Activated CD4-positive, alpha-beta T cell treated with anti-CD3 and anti-CD28 coated beads for 24 hours (primary cell): ENCODE measurements at places on chromosomes 11 and 22.

DNA sequence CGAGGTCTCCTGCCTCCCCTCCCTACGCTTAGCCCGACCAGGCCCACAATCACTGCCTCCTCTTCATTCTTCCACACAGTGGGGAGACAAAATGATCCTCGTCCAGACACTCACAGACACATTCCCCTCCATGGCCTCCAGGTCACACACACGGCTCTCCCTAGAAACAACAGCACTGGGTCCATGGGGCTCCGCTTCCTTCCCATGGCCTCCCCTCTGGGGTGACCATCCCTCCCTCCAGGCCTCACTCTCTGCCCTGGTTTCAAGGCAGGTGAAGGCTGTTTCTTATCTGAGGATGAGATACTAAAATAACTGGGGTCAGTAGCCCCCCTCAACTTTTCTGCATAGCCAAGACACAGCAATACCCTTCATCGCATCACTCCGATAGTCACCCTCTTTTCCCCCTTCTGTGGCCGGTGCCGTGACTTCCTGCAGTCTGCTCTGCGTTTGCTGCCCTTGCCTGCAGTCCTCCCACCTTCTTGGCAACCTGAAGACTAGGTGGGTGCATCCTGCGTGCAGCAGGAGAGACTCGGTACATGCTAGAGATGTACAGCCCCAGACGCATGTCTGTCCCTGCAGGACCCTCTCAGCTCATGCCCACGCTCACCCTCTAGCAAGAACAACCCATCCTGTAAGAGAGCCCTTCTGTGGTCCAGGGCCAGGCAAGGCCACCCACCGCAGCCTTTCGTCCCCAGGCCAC, 55.8 kb downstream of the CD6 start:
- no peak for DNase-seq

DNA sequence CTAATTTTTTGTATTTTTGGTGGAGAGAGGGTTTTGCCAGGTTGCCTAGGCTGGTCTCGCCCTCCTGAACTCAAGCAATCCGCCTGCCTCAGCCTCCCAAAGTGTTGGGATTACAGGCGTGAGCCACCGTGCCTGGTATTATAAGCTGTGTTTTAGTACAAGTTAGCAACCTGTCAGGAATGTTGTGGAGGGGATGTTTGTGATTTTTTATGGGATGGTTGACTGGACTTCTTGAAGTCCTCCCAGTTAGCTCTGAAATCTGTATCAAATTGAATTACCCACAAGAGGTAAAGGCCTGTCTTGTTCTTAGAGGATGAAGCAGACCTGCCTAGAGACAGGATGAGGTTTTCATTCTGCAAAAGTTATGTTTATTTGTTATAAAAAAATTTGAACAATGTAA, 34.1 kb upstream of the IL18BP start:
- DNase-seq = no peak

DNA sequence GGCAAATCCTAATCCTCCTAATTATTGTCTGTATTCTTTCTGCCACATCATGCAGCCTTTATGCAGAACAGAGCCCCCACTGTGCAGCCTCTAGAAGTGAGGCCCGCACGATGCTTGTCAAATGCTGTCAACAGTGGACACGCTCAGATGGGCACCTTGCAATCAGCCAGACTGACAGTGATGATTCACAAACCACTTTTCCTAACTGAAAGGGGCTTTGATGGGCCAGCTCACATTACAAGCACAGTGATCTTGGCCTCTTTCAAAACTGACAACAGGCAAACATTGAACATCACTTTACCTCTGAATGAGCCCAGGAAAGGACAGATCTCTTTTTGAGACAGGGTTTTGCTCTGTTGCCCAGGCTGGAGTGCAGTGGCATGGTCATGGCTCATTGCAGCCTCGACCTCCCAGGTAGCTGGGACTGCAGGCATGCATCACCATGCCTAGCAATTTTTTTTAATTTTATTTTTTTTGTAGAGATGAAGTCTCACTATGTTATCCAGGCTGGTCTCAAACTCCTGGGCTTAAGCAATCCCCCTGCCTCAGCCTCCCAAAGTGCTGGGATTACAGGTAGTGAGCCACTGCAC, 18.0 kb upstream of the E2F8 start:
- no peak for DNase-seq

- DNase-seq = no peak
These were observed 65.3 kb upstream of the ADORA2A start for GRCh38 chr22:24361976-24362646.

- no peak for DNase-seq
These were observed 69.9 kb downstream of the ZBTB44 start for GRCh38 chr11:130244848-130245247.
